ENCODE measurements at places on chromosomes 16 and 17.

DNA sequence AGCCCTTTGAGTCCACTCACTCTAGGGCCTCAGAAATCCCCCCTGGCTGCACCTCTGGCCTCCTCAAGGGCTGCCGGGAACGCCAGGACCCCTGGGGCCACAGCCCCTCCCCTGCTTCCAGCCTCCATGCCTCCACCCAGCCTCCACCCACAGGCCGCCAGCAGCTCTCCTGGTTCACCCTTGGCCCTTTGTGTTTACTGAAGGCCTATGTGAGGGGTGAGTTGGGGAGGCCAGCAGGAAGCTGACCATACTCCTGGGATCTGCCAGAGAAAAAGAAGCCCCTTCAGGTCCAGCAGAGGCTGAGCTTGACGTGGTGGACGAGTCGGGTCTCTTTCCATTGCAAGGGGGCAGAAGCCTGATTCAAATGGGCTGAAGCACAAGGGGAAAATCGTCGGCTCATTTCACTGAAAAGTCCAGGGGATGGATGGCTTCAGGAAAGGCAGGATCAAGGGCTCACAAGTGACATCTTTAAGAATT, 18.3 kb upstream of the ATP2A3 start:
- DNase-seq: no peak

GRCh38 chr17:10172241-10172741, 26.1 kb downstream of the GAS7 start:
- no peak for DNase-seq

DNA sequence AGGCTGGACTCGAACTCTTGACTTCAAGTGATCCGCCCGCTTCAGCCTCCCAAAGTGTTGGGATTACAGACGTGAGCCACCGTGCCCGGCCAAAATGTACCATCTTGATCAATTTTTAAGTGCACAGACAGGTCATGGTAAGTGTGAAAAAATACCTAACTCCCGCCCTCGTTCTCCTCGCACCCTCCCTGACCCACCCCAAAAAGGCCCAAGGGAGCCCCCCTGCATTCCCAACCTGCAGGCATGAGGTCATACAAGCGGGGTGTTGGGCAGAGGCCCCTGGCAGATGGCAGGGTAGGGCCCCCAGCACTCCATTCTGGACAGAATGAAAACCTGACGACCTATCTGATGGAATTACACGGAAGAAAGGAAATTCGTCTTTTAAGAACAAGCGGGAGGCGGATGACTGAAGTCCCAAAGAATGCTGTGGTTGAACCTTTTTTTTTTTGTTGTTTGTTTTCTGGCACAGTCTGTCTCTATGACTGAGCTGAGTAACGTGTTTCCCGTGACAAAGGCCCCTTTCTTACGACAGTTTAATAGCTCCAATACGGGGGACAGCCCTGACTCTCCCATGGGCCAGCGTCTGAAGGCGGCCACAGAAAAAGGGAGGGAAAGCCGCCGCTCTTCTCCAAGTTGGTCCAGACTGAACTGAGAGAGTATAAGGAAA, 376.4 kb downstream of the SLC39A11 start:
- DNase-seq: no peak

GRCh38 chr16:84545114-84545737, 40.8 kb upstream of the MEAK7 start:
- DNase-seq: no peak

DNA sequence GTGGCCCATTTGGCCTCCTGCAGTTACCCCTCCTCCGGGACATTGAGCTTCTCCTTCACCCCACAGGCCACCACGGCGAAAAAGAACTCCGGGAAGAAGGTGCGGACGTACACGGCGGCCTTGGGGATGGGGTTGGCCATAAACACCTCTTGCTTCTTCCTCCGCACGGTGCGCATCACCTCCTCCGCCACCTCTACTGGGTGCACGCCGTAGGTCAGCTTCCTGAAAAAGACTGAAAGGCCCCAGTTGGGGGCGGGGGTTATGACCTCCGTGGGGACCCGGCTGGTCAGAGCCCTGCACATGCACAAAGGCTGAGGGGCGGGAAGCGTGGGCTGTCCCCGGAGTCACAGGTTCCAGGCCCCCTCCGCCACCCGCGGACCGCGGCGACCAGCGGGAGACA, 19.9 kb downstream of the DHRS7C start:
- no peak for DNase-seq

GRCh38 chr17:53571342-53571741, 251.4 kb upstream of the KIF2B start:
- no peak for DNase-seq

GRCh38 chr17:65070620-65071019, 14.1 kb upstream of the GNA13 start:
- no peak for DNase-seq

- no peak for DNase-seq
Observed at GRCh38 chr16:67897231-67897630, 4.2 kb downstream of the PSKH1 start.
